ENCODE measurements at places on chromosomes 16 and 17. TPM values are rescaled to one million over a fixed set of nuclear protein-coding genes. Genes with fewer than 3 reads are reported as not detected.
A peak's percentile ranks its signal among the peaks of the same experiment; 100 is the strongest.

Gene KCNG4
- not detected for total RNA-seq

DNA sequence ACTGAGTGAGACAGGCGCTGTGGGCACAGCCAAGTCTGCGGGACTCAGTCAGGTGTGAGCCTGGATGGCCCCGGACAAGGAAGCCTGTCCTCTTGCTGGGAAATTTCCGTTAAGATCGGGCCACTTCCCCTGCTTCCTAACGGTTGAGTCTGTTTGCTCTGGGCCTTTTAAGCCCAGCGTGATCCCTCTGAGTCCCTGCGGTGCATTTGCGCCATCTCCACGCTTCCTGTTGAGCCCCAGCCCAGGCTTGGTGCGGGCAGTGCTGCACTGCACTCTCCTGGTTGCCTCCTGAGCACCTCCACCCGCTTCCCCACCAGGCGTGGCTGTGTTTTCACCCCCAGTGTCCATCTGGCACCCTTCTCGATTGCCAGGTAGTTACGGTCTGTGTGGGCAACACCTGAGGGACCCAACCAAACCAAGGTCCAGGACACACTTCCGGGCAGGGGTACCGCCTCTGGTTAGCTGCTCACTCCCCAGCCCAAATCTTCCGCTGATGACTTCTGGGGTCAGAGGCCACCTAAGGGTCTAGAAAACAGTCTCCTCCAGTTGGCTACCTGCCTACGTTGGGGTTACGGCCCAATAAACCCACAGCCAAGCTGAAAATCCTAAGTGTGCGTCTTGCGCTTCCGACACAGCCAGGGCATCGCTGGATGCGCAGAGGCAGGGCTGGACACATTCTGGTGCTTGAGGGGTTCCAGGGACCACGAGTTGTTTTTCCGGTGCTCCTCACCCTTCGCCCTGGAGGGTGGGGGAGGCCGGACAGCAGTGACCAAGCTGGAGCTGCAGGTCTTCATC is 1.4 kb upstream of the SLC25A10 start:
- DNase-seq, result peak; percentile 60
- H3K36me3 ChIP-seq, result peaks cover 14% of the 10 kb centered on the region
- H3K4me1 ChIP-seq, result peaks cover 33% of the 10 kb centered on the region
- H3K27me3 ChIP-seq, result no peaks in the 10 kb centered on the region
- H3K4me3 ChIP-seq, result peak overlapping the region; percentile 54

DNA sequence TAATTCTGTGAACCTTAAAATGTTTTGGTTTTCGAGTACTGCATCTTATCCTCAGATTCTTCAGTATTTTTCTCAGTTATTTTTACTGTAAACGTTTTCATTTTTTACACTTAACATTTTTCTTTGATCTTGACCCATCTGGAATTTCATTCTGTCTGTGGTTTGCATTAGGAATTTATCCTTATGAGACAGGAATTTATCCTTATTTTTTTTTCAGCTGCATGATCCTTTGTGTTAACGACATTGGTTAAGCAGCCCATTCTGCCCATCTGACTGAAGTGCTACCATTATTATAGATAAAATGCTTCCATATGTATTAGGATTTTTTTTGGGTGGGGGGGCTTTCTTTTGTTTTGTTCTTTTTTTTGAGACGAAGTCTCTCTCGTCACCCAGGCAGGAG is 41.0 kb downstream of the SNX29 start:
- no peak overlapping the region for H3K27ac ChIP-seq
- no peaks in the 10 kb centered on the region for H3K27me3 ChIP-seq
- H3K4me3 ChIP-seq, result no peak overlapping the region
- no peaks in the 10 kb centered on the region for H3K36me3 ChIP-seq
- DNase-seq, result no peak
- no peaks in the 10 kb centered on the region for H3K4me1 ChIP-seq

DNA sequence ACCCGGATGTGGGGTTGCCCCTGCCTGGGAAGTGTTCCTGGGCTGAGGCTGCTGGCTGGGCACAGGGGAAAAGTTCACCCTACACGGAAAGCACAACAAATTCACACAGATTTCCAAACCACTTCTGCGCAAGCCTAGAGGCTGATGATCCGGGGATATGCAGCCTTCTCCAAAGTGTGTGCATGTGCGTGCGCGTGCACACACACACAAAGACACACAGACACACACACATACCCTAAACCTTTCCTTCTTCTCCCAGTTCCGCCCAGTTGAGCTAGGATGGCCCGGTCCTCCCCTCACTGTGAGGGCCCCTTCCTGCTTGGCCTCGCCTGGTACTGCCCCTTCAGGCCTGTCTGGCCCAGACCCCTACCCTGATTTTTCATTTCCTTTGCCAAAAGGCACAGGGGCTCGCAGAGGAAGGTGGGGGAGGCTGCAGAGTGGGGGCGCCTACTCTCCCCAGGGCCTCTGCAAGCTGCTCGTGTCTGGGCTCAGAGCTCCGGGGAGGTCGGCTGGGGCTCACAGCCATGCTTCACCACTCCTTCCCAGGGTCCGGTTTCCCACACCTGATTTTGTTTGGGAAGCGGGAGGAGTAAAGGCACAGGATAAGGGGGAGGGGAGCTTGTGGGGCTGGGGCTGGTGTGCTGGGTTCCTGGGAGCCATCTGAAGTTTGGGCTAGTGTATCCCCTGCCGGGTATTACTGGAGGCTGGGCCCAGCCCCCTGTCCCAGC is 144.7 kb downstream of the ENGASE start:
- peaks cover 24% of the 10 kb centered on the region for H3K27me3 ChIP-seq
- DNase-seq, result no peak
- H3K4me1 ChIP-seq, result no peaks in the 10 kb centered on the region

- H3K36me3 ChIP-seq, result no peaks in the 10 kb centered on the region
- no peak overlapping the region for H3K27ac ChIP-seq
These were observed 37.1 kb upstream of the DOC2B start for GRCh38 chr17:218432-219110.

Gene TPSB2
- total RNA-seq, result not detected

GRCh38 chr17:31530391-31530985 is 139.0 kb downstream of the RAB11FIP4 start:
- no peaks in the 10 kb centered on the region for H3K36me3 ChIP-seq
- no peak overlapping the region for H3K4me3 ChIP-seq
- H3K27ac ChIP-seq, result no peak overlapping the region
- H3K4me1 ChIP-seq, result peaks cover 5% of the 10 kb centered on the region
- H3K27me3 ChIP-seq, result no peaks in the 10 kb centered on the region

GRCh38 chr16:4273858-4274311 is 1.1 kb upstream of the TFAP4 start:
- no peaks in the 10 kb centered on the region for H3K36me3 ChIP-seq
- DNase-seq, result peak; percentile 76
- peaks cover 18% of the 10 kb centered on the region for H3K4me1 ChIP-seq
- peak overlapping the region; percentile 85 for H3K4me3 ChIP-seq

- peaks cover 5% of the 10 kb centered on the region for H3K36me3 ChIP-seq
- H3K4me1 ChIP-seq, result peaks cover 12% of the 10 kb centered on the region
- no peak for DNase-seq
- H3K27me3 ChIP-seq, result no peaks in the 10 kb centered on the region
These were observed 96.7 kb downstream of the AATF start for GRCh38 chr17:37045351-37045922.

DNA sequence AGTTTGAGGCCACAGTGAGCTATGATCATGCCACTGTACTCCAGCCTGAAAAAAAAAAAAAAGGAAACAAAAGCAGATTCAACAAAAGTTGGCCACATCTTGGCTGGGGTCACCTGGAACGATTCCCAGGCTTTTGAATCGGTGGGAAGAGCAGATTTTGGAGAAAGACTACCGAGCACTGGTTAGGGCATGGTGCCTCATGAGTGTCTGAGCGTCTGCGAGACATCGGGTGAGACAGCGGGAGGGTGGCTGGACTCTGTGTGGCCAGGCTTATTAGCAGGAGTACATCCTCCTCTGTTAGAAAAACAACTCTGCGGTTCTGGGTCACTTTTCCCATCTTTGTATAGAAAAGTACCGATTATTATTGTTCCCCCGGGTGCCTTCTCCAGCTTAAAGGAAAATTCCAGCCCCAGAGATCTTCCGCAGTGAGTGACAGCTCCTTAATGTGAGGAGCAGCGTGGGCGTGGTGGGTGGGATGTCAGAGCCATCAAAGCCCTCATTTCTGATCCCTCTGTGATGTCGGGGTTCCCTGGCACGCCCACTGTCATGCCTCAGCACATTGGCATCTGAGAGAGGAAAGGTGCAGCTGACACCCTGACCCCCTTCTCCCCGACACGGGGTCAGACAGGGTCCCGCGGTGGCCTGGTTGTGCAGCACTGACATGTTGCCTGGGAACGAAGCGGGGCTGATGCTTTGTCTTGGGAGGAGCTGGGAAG is 6.9 kb downstream of the RGS9 start:
- DNase-seq, result no peak
- H3K36me3 ChIP-seq, result peaks cover 3% of the 10 kb centered on the region
- H3K27me3 ChIP-seq, result peaks cover 12% of the 10 kb centered on the region
- H3K4me1 ChIP-seq, result peaks cover 25% of the 10 kb centered on the region
- H3K4me3 ChIP-seq, result no peak overlapping the region

GRCh38 chr17:6465206-6466003 is 21.1 kb downstream of the PIMREG start:
- peaks cover 7% of the 10 kb centered on the region for H3K27me3 ChIP-seq
- H3K4me1 ChIP-seq, result peaks cover 19% of the 10 kb centered on the region
- no peak overlapping the region for H3K27ac ChIP-seq

Gene KRTAP4-5
- total RNA-seq, result not detected

- peaks cover 50% of the 10 kb centered on the region for H3K27me3 ChIP-seq
- no peak overlapping the region for H3K4me3 ChIP-seq
- peaks cover 3% of the 10 kb centered on the region for H3K4me1 ChIP-seq
These were observed 5.6 kb upstream of the CD300LB start for GRCh38 chr17:74536890-74537289.

GRCh38 chr17:78798695-78799559 is 16.9 kb upstream of the CYTH1 start:
- peaks cover 44% of the 10 kb centered on the region for H3K4me1 ChIP-seq
- H3K4me3 ChIP-seq, result no peak overlapping the region
- H3K27ac ChIP-seq, result peak overlapping the region; percentile 69
